Amniotic stem cell (primary cell): ENCODE measurements at places on chromosomes 5 and 9.

DNA sequence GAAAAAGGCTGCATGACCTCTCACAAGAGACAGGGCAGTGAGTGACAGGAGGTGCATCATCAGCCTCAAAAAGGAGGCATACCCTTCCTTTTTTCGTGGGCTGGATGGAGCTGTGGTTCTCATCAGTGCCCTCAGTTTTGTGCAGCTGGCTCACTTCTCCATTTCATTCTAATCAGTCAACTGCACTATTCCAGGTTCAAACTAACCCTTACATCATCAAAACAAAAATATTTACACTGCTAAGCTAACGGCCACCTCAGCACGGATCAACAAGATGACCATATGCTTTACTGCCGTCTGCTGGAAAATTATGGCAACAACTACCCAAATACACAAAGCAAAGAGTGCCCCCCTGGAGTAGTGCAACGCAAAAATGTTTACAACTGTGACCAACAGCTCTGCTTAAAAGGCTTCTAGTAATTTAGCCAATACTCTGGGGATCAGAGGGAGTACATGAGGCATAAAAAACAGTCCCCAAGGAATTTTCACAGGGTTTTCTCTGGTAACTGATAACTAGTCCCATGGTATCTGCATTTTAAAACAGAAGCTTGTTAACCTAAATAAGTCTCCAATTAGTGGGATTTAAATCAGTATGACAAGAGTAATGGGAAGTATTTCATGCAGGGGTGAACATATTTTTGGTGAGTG is 10.8 kb downstream of the KCNV2 start:
- DNase-seq, result peak; percentile 19

DNA sequence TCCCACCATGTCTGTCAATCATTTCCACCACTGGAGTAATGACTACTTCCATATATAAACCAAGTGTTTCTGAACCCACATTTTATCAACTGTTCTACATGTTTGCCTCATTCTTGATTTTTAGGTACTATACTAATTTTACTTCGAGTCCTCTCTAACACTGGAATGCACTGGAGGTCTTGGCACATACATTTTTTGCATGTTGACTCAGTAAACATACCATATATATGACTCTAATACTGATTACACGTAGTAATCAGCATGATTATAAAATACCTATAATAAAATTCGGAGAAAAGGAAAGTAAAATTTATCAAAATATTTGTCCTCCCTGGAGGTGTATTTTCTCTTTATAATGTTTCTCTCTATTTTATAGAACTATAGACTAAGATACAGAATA is 621.7 kb upstream of the NUDT12 start:
- DNase-seq, result no peak

DNA sequence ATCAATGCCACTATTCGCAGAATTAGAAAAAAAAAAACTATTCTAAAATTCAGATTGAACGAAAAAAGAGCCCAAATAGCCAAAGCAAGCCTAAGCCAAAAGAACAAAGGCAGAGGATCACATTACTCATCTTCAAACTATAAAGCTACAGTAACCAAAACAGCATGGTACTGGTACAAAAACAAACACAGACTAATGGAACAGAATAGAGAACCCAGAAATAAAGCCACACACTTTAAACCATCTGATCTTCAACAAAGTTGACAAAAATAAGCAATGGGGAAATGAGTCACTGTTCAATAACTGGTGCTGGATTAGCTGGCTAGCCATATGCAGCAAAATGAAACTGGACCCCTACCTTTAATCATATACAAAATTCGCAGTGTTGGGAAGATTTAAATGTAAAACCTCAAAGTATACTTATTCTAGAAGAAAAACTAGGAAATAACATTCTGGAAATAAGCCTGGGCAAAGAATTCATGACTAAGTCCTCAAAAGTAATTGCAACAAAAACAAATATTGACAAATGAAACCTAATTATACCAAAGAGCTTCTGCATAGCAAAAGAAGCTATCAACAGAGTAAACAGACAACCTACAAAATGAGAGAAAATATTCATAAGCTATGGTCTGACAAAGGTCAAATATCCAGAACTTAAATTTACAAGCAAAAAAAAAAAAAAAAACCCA is 153.7 kb downstream of the NDUFS4 start:
- DNase-seq, result no peak

GRCh38 chr9:86859056-86859455 is 88.2 kb downstream of the GAS1 start:
- no peak for DNase-seq

DNA sequence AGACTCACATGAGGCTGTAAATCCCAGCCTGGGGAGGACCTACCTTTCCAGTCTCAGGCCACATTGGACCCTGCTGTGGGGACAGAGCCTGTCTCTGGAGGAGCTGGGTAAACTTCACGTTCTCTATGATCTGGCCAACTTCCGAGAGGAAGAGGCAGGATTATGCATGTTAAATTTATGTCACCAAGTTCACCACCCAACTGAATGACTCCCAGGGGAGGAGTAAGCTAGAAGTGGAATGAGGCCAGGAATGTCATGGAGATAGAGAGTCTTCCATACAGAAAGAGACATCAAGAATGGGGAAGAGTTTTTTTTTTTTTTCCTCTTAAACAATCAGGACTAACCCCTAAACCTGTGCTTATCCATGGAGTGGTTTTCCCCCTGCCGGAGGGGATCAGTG is 90.3 kb upstream of the PALM2AKAP2 start:
- DNase-seq, result no peak

- DNase-seq, result no peak
Measured at GRCh38 chr9:20552874-20553557, 69.3 kb downstream of the MLLT3 start.

GRCh38 chr5:135472141-135472540 is 20.0 kb upstream of the TIFAB start:
- no peak for DNase-seq

- no peak for DNase-seq
Measured at GRCh38 chr9:13279284-13280141, at the start of gene MPDZ. MPDZ (minus strand) TSS chr9:13279692; CDS start chr9:13250315, 29,377 bp downstream.

DNA sequence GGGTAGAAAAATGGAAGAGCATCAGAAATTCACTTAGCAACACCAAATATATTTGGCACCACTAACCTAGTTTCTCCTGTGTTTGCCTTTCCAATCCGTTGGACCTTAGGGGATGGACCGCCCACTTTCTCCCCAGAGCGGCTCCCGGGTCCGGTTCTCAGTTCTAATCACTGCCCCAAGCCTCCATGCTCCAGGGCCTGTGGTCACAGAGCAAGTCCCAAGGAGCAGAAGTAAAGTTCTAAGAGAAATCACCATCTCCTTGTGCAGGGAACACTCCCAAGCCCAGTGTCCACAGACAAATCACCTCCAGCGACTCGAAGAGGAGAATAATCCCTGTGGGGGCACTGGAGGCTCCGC is 728 bp upstream of the SLC1A1 start:
- no peak for DNase-seq

GRCh38 chr9:126093771-126094170 is 232.9 kb upstream of the MVB12B start:
- no peak for DNase-seq
